ENCODE measurements at places on chromosomes 2 and 18. TPM values are rescaled to one million over a fixed set of nuclear protein-coding genes. Genes with fewer than 3 reads are reported as not detected.
A peak's percentile ranks its signal among the peaks of the same experiment; 100 is the strongest.

Gene HAAO
- total RNA-seq = 1.3 TPM

Gene MFSD2B
- total RNA-seq = not detected

Gene TGFA
- 1.1 TPM for total RNA-seq

Gene FIGN
- 10.1 TPM for total RNA-seq

Gene MYOM1
- 733 TPM for total RNA-seq

Gene FAM228A
- total RNA-seq = 1.2 TPM

DNA sequence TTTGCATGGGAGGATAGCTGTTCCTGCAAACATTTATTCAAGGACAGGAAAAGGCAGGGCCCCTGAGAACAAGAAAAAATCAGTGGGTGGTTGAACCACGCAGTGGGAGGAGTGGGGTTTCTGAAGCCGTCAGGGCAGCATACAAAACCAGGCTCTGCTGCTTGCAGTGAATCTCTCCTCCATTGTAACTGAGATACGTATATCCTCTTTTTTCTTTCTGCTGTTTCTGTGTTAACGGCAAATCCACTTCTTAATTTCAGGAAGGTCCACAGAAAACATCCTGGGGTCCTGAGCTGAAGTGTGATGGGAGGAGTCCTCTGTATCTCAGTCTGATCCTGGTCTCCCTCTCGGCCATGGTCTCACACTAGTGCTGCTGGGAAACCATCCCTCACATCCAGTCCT is 27.2 kb upstream of the KCNF1 start:
- DNase-seq = no peak

DNA sequence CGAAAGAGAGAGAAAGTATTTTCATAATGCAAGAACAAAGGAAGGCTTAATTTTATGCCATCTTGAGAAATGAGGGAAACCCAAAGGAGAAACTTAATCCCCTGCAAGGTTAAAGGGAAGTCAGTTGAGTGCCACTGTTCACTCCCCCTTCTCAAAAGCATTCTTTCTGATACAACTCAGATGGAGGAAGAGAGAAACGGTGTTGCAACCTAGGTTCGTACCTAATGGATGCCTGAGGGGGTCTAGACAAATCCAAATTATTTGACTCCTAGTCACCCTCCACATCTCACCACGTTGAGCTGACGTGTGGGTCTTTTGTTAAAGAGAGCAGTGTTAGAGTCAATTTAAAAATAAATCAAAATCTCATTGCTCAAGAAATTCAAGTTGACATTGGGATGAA is 52.6 kb upstream of the UNC80 start:
- DNase-seq = no peak

- DNase-seq = peak; percentile 85
Observed at GRCh38 chr2:167292430-167293171, 404.3 kb downstream of the XIRP2 start.

DNA sequence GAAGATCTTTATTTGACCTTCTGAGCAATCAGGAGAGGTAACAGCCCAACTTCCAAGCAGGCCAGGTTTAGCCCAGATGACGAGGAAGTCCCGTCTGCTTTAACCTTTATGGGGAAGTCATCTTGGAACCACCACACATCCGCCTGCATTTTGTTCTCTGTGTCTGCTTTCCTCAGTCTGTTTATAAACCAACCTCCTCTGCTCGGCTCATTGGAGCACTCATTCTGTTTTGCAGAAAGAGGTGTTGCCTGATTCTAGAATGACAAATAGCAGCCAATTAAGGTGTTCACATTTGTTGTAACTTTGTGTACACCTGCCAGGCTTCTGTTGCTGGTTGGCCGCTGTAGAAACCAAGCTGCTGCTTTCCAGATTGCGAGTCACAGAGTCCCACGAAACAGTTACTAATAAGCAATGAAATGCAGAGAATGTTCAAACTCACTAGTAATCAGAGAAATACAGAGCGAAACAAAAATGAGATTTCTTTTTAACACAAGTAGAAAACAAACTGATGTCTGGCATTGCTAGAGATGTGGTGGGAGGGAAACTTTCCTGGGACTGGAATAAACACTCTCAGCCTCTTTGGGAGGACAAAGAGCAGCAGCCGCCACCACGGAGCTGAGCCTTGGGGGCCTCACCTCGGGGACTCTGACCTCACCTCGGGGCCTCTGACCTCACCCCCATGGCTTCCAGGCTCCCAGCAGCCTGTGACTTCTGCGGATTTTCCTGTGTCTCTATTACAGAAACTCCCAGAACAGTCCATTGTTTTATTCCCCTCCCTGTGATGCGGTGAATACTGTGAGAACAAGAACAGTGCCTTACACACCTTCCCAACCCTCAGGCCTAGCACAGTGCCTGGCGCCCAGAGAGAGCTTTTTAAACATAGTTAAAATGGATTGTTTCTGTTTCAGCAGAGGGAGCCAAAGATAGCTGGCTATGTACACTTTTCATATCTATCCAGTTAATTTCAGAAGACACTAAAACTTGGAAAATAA is 64.0 kb downstream of the MBP start:
- DNase-seq = no peak

GRCh38 chr2:8376603-8377410 is 305.0 kb upstream of the ID2 start:
- DNase-seq = no peak

DNA sequence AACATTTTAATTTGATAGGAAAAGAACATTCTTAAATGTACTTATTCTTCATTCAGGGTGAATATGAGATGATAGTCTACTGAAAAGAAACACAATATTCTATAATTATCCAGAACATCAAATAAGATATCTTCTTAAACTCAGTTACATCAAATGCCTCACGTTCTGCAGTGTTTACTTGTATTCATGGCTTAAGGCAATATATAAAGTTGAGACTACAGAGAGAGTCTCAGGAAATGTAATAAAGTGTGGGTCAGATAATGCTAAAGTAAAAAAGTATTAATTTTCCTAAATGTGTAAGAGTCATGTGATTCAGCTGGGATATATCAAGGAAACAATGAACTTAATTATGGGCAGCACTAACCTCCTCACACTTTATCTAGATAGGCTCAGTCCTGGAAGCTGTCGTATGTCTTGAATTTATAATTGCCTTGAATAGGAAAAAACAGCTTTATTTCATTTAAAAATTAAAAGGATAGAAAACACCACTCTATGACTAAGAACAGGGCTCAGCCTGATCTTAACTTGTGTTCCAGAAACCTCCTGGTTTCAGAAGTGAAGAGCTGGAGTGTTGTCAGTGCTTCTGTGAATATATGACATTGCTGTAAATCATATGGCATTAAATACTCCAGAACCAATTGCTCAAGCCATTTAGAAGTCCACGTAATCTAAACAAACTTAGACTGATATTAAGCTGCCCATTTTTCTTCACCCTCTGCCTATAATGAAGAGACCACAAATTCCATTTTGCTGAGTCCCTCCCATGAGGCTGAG is 240.2 kb downstream of the FSIP2 start:
- DNase-seq = no peak

GRCh38 chr2:160907738-160908137 is 252.5 kb upstream of the TANK start:
- no peak for DNase-seq

DNA sequence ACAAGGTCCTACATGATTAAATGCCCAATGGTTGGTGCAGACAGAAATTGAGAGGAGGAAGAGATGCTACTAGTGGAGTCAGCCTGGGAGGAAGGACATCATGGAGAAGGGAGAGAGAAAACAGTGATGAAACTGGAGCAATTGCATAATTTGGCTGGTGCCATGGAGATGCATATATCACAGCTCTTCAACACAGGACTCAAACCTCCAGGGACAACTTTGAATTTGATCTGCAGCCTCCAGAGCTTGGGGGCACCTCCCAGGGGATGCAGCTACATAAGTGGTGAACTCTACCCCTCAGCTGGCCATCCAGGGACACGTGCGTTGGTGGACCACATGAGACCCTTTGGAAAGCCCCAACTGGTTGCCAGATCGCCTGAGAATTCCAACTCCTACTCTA is 80.4 kb downstream of the CTAGE1 start:
- DNase-seq = no peak

DNA sequence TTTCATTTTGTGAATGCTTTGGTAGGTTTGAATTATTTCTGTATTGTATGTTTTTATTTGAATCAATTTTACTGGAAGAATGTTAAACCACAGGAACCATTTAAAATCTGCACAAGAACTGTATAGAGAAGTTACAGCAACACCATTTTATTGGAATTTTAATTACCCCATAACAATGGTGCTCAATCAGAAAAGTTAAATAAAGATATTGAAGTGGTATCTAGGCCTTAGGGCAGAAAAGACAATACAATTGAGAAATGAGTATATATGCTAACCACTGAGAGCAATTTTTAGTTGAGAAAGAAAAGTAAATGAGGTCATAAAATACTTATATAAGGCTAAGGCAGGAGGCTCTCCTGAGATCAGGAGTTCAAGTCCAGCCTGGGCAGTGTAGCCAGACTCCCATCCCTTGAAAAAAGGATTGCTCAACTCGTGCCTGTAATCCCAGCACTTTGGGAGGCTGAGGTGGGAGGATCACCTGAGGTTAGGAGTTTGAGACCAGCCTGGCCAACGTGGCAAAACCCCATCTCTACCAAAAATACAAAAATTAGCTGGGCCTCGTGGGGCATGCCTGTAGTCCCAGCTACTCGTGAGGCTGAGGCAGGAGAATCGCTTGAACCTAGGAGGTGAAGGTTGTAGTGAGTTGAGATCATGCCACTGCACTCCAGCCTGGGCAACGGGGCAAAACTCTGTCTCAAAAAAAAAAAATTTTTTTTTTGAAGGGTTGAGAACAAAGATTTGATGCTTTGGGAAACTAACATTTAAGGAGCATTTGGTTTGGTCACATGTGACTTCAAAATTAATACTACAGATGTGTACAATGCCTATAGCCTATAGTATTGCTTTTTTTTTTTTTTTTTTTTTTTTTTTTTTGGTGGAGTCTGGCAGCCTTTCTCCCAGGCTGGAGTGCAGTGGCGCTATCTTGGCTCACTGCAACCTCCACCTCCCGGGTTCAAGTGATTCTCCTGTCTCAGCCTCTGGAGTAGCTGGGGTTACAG is 212.9 kb upstream of the STON1 start:
- no peak for DNase-seq

- no peak for DNase-seq
Observed at GRCh38 chr2:133606616-133607015, 38.4 kb upstream of the NCKAP5 start.

- no peak for DNase-seq
Observed at GRCh38 chr2:22999951-23000350, 385.0 kb upstream of the KLHL29 start.

DNA sequence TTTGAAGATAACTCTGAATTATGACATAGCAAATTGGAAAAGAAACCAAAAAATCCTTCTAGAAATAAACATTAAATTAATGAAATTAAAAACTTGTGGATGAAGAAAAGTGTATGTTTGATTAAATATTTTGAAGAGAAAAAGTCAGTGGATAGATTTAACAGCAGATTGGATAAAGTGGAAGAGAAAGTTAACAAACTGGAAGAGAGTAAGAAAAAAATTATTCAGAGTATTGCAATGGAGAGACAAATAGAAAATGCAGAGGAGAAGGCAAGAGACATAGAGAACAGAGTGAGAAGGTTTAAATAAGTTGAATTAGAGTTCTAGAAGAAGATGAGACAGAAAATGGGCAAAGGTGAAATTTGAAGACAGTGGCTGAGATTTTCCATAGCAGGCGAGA is 162.8 kb downstream of the DIS3L2 start:
- DNase-seq = no peak

DNA sequence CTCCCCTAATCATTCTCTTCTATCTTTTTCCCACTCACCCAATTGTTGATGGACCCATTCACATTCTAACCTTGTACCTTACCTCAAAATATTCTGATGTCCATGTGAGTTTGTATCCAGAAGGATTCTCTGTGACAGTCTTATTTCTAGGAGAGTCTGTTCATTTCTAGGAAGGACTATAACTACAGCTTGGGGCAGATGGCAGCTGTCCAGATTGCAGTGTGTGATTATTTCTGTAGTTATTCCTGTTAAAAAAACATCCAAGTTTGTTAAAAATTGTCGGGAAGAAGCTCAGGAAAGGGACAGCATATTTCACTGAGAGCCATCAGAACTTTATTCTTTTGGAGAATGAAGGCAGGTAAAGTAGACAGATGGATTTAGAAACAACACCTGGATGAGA is 142.6 kb downstream of the RAPGEF4 start:
- no peak for DNase-seq

- DNase-seq = no peak
Observed at GRCh38 chr2:102295566-102295965, 15.8 kb upstream of the IL1RL1 start.

DNA sequence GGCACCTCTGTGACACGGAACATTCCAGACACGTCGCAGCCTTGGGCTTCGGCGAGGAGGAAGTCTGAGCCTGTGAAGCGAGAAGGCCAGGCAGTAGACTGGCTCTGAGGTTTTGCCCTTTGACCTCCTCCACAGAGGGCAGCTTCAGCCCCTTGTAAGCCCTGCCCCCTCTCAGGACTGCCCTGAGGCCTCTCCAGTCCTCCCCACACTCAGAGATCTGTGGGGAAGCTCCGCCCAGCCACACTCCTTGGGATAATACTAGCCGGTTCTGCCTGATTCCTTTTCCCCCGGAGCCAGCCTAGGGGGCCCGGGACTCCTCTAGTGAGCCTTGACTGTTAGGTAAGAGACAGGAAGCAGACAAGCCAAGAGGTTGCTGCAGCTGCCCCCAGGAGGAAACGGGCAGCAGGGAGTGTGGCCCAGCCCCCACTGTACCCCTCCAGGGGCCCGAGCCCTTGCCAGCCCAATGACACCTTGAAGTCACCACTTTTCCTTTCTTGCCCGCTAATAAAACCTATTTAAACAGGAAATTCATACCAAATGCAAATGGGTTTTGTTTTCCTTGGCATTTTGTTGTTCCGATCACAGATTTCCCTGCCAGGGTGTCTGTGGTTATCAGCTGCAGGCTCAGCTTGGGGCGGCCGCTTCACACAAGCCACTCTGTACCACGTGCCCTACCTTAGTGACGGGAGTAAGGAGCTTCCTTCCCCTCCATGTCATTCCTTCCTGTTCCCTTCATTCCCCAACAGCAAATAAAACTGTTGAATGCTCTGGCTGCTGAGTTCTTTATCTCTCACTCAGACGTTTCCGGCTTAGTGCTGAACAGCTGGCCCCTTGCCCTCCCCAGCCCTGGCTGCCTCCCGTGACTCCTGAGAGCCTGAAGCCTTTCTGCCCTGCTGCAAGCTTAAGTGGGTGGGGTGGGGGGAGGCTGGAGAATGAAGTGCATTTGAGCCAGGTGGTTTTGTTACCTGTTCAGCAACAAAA is 124.7 kb downstream of the CABLES1 start:
- peak; percentile 82 for DNase-seq

- DNase-seq = no peak
Observed at GRCh38 chr2:241659150-241659739, 21.8 kb downstream of the ATG4B start.

- no peak for DNase-seq
Observed at GRCh38 chr2:162828545-162828944, 10.0 kb downstream of the KCNH7 start.

GRCh38 chr18:8288472-8289195 is 320.6 kb upstream of the RAB12 start:
- peak; percentile 22 for DNase-seq

GRCh38 chr2:8259106-8259840 is 422.6 kb upstream of the ID2 start:
- DNase-seq = no peak

DNA sequence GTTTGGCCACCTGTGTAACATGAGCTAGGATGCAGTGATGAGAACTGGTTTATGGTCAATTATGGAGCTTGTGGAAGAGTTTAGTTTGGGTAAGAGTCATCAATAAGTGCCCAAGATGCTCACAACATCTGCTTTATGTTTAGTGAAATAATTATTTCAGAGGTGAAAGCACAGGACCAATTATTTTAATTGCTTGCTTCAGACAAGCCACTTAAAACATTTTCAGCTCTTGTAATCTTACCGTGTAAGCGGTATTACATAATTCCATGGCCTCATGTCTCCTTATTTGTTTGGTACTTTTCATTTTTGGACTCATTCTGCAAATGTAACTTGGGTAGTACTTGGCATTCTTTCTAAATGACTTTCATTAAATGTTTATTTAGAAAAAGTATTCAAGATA is 5.4 kb downstream of the B3GNT2 start:
- DNase-seq = no peak
